RPMI7951 (cell line): ENCODE measurements at places on chromosomes 1 and 21.

DNA sequence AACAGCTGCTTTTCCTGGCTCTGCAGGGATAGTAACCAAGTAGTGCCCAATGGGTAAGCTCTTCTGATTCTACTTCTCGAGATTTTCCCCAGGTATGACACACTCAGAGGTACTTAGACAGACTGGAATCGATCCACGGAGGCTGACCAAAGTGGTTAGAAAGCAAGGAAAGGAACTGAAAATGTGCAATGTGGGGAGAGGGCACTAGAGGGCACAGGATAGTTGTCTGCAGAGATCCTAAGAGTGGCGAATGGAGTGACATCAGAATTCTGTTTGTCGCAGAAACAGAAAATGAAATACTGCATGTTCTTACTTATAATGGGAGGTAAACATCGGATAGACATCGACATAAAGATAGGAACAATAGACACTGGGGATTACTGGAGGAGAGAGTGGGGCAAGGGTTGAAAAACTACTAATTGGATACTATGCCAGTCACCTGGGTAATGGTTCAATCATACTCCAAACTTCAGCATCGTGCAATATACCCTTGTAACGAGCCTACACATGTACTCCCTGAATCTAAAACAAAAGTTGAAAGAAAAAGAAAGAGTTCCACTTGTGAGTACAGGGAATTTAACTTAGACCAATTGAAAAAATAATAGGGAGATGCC, 23.3 kb downstream of the CYP2J2 start:
- DNase-seq: peak; percentile 24

DNA sequence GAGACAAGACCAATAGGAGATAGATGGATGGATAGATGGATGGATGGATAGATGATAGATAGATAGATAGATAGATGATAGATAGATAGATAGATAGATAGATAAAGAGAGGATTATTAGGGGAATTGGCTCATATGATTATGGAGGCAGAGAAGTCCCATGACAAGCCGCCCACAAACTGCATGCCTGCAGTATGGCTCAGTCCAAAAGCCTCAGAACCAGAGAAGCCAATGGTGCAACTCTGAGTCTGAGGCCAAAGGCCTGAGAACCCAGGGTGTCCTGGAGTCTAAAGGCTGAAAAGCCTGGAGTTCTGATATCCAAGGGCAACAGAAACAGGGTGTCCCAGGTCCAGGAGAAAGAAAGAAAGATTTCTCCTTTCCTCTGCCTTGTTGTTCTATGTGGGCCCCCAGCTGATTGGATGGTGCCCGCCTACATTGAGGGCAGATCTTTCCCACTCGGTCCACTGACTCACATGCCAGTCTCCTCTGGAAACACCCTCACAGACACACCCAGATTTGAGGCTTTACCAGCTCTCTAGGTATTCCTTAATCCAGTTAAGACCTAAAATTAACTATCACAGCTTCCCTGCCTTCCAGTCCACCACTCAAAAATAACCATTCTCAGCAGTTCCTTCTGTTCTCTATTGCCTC, 39.6 kb upstream of the IRF2BP2 start:
- DNase-seq: peak; percentile 29

DNA sequence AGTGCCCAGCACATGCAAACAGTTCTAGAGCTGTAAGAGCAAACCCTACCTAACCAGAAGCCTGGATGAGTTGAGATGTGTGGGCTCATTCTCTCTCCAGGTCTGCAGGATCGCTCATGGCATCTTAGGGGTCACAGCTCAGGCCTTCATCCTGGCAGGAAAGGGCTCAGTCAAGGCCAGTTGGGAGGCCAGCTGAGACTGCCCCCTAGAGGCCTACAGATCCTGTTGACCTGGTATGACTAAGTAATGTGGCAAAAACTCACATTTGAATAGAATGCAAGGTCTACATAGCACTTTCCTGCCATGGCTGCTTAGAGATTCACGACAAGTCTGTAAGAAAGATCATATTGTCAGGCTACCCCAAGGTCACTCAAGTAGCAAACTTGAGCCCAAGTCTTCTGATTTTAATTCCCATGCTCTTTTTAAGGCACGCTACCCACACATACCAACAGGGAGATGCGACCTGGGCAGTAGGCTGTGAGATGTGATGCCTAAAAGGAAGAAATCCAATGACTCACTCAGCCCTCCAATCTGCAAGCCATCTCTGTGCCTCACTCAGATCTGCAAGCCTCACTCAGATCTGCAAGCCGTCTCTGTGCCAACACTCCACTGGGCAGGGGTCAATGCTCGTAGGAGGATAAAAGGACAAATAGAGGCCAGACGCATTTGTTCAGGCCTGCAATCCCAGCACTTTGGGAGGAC, 5.1 kb upstream of the CAPN8 start:
- DNase-seq: peak; percentile 42

GRCh38 chr1:162632217-162632666, at the start of gene DDR2:
TSS of gene DDR2 (plus strand) at chr1:162632464. CDS start at chr1:162719064, 86,600 bp downstream.
- peak; percentile 97 for DNase-seq

DNA sequence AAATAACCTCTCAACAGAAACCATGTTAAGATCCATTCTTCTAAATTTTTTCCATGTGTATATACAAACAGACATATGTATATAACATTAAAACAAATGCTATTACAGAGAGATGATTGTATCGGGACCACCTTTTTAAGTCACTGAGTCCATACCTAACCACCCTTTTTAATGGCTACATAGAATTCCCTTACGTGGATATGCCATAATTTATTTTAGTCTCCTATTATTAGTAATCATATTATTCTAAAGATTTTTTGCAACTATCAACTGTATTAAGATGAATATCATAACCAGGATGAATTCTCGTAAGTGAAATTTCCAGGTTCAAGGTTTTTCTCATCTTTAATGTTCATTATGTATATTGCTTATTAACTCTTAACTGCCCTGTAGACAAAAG, 259.7 kb downstream of the HHAT start:
- DNase-seq: no peak

DNA sequence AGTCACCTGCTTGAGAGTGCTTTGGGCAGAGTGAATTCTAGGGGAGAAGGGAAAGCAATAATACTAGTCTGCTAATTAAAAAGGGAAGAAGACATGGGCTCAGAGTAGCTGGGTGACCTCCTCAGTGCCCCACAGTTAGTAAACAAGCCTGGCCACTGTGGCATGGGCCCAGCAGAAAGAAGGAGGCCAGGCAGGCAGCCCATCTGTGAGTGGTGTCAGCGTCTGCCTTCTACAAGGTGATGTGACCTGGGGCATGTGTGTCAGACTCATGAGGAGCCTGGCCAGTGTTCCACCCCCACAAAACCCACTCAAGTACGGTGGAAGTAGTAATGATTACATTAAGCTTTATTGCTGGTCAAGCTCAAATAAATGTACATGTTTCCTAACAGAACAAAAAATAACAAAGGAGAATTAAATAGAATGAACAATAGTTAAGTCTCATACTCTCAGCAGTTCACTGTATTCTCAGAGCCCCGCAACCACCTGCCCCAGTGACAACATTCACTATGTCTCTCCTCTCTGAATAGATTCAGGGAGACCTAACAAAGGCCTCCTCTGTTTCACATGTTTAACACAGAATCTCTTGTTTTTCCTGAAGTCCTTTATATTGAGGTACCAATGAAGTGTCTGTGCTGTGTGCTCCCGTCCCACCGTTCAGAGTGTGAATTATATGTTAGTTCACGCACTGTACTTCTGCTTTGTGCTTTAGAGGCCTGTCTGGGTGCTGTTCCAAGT, 32.5 kb downstream of the SLC22A15 start:
- no peak for DNase-seq

DNA sequence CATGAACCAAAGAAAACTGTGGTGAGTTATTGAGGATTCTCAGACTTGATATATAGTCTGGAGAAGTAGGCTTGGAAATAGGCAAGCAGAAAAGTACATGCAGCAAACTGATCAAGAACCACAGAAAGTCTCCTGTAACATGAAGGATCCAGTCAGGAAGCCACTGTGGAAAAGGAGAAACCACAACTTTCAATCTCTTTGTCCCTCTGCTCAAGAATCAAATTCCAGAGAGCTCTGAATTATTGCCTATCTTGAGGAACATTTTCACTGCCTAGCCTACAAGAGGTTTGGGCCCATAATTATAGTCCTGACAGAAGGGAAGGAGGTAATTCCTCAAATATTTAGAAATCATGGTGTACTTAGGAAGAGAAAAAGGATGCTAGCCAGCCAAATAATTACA, 43.0 kb upstream of the ADAMTS1 start:
- no peak for DNase-seq
